ENCODE measurements at places on chromosomes 6 and 20.

DNA sequence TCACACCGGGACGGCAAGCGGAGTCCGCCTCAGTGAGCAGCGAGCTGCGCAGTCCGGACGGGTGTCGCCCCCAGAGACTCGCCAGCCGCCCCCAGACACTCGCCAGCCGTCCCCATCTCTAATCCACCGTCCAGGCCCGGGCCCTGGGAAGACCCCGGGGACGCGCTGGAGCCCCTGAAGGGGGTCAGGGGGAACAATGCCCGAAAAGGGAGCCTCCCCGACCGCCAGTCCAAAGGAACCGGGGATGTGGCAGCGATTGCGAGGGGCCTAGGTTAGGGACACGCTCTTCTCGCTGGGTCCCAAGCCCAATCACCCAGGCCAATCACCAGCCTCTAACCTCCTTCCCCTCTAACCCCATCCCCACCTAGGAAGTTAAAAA is 33.1 kb downstream of the TFAP2A start:
- no peak for DNase-seq

DNA sequence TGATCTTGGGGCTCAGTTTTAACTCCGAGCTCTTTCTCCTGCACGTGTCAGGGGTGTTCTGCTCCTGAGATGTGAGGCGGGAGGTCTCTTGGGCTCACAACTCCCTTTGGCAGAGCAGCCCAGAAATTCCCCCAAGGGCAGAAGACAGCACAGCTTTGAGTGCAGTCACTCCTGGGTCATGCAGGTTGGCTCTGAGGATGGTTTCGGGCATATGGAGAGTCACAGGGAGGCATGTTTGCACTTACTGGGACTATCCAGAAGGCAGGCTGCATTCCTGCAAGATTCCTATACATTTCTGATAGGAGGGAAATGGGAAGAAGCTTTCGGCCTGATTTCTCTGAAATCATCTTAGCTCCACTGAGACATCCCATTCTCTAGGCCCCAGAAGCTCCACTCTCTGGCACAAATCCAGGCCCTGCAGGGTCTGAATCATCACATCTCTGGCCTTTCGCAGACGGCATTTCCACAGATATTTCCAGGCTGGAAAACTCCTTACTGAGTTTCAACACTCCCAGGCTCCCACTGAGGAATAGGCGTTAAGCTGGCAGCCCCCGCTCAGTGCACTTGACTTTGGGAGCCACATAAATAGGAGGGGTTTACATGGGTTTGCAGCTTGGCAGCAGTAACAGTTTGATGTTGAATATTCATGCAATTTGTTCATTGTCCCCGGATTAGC is 39.7 kb downstream of the AGPAT4 start:
- DNase-seq = no peak

DNA sequence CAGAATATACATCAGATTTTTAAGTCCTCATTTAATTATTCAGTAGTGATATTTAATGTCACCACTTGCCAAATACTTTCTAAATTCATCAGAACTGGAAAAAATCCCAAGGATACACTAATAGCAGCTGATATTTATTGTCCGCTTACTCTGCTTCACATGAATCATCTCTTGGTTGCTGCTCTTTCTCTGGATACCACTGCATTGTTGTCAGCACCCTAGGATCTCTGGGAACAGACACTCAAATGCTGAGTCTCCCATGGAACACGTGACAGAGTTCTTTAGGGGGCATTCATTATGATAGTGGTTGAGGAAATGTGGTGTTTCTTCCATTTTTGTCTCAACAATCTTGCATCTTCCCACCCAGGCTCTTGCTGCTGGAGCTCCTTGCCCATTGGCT is 318.0 kb downstream of the RFPL4B start:
- DNase-seq = no peak

DNA sequence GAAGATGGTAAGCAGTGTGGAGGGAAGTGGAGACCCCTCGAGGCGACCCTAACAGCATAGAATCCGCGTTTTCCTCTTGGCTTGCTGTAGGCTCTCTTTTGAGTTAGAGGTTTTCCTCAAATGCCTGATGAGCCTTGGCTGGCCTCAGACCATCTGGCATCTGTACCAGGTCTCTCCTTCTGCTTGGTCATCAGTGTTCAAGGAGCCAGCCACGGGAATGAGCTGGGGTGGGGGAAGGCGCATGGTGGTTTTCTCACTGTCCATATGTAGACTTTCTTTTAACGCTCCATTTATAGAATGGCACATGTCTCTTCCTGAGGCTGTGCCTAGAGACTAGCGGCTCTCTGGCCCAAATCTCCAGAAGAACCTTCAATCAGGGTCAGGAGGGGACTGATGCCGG is 8.1 kb upstream of the GUCA1A start:
- DNase-seq = no peak

GRCh38 chr6:72316675-72317380 is 305.0 kb upstream of the KCNQ5 start:
- DNase-seq = no peak

GRCh38 chr6:32989368-32989767 is 20.0 kb downstream of the HLA-DOA start:
- no peak for DNase-seq

- DNase-seq = no peak
These were observed 745.7 kb downstream of the MAFB start for GRCh38 chr20:39943336-39943735.

- no peak for DNase-seq
These were observed 379.0 kb upstream of the FLRT3 start for GRCh38 chr20:14716351-14716801.

GRCh38 chr20:51372176-51372803 is 170.2 kb downstream of the NFATC2 start:
- DNase-seq = peak; percentile 30

- DNase-seq = no peak
These were observed 646.1 kb upstream of the DEFB115 start for GRCh38 chr20:30611239-30611984.

DNA sequence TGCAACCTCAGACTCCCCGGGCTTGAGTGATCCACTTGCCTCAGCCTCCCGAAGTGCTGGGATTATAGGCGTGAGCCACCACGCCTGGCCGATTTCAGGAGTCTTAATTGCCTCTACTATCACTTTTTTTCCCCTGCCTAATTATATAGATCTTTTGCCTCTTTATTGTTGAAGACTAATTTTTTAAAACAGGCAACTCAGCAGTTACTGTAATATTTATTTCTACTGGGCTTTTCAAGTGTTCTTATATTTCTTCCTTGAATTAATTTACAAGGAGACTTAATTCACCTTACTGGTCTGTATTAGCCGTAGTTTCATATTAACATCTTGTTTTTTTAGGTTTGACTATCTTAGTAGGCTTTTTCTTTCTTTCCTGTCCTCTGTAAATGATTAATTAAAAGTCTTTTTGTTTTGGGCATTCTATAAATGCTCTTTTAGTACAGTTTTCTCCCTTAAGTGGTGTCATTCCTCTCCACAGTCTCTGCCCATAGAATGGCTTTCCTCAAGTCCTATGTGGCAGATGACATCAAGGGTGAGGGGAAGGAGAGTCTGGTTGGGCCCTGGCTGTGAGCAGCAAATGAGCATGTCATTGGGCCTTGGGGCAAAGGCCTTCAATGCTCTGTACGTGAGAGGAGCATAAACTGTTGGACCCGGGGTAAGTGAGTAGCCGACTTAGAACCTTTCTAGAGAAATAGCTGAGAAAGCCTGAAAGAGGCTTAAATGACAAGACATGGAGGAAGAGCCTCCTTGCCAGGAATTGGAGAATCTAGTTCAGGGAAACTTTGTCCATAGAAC is 36.0 kb downstream of the ANKS1A start:
- DNase-seq = no peak

DNA sequence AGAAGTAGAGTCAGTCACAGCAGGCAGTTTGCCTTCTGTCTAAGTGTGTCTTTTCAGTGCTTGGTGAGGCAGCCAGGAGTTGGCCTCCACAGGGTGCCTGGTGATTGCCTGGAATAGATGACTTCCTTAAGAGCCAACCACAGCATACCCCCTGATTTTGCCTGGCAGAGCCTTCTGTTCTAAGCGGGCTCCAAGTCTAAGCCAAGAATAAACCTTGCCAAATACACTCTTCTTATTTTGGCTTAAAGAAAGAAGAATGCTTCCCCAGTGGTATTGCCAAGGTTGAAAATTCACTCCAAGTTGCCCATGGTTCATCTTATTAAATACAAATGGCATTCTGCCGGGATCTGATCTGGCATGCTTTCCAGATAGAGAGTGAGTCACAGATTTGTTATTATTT is 1424.8 kb upstream of the EYS start:
- DNase-seq = peak; percentile 65

GRCh38 chr6:151351731-151352130 is 39.6 kb downstream of the ZBTB2 start:
- DNase-seq = no peak

DNA sequence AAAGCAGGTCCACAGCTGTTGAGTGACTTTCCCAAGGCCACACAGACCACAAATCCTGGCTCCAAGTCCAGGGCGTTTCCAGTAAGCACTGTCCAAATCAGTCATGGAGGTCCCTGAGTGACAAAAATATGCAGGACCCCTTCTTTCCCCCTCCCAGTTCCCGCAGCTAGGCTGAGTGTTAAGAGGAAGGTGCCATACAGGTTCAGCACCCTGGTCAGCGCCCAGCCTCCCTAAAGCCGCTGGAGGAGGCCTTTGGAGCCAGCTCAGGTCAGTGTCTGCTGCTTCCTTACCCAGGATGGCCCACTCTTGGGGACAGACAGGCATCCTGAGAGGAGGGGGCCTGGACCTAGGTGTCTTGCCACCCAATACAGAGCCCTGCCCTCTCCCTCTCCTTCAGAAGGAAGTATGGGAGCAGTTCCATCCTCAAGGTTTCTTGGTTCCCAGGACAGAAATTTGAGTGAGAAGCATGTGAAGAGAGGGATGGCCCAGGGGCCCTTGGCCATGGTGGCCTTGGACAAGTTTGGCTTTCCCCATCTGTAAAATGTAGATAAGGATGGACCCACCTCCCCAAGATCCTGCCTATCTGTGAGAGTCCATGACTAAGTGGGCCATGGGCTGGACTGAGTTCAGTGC is 13.2 kb downstream of the TMEM74B start:
- no peak for DNase-seq

DNA sequence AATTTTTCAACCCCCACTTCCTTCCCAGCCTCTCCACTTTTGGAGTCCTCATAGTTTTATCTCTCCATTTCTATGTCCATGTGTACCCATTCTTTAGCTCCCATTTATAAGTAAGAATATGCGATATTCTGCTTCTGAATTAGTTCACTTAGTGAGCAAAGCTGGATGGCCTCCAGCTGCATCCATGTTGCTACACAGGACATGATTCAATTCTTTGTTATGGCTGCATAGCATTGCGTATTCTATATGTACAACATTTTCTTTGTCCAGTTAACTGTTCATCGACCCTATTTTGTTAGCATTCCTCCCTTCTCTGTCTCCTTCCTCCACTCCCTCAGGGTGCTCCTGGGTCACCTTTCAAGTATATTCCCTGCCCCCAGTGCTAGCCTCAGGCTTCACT is 210.0 kb upstream of the SSTR4 start:
- no peak for DNase-seq

DNA sequence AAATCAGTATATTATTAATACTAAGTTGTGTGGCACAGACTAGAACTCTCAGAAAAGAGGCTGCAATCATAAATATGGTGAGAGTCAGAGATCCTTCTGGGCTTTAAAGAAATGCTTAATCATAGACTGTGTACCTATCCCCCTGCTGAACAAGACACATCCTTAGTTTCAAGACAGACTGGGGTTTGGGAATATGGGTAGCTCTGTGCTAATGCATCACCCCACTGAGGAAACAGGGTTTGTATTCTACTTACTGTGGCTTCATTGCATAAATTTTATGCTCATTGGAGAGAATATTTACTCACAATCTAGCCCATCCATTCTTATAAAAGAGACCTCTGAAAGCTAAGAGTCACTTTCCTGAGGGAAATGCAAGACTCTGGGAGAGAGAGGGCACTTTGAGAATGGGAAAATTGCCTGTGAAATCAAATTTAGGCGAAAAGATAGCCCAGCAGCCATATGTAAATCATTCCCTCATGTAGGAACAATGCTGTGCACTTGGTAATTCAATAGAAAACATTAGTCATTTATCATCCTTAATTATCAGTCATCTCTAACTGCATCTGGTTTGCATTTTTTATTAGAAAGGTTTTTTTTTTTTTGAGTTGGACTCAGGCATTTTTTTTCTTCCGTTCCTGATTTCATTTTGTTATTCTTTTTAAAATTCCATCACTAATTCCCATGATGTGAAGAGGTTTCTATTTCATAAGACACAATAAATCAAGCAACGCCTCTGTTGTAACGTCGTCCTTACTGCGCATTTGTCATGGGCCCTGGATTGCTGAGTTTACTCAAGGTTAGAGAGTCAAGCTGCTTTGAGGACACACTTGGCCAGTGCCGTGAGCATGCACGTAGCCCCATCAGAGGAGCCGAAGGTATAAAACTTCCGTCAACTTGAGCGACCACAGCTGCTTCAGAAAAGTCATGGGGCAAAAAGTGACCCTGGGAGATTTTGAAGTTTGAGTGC is 91.8 kb downstream of the TRMT11 start:
- DNase-seq = no peak

DNA sequence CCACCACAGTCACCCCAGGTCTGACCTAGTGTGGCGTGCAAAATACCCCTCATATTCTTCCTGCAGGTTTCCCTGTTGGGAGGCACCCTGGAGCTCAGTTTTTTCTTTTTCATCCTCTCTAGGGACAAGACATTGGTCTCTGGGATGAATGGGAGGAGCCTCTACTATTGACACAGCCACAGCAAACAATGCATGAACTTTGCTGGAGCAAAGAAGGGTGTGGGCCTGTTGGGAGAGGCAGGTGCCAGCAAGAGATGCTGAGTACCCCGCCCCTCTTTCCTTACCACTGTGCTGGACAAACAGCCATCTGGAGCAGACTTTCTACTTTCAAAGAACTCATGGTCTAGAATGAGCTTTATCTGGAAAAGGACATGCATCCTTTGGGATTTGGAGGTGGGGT is 10.1 kb downstream of the TGM3 start:
- DNase-seq = no peak

- DNase-seq = no peak
These were observed 54.5 kb upstream of the TAGAP start for GRCh38 chr6:159099276-159099675.

DNA sequence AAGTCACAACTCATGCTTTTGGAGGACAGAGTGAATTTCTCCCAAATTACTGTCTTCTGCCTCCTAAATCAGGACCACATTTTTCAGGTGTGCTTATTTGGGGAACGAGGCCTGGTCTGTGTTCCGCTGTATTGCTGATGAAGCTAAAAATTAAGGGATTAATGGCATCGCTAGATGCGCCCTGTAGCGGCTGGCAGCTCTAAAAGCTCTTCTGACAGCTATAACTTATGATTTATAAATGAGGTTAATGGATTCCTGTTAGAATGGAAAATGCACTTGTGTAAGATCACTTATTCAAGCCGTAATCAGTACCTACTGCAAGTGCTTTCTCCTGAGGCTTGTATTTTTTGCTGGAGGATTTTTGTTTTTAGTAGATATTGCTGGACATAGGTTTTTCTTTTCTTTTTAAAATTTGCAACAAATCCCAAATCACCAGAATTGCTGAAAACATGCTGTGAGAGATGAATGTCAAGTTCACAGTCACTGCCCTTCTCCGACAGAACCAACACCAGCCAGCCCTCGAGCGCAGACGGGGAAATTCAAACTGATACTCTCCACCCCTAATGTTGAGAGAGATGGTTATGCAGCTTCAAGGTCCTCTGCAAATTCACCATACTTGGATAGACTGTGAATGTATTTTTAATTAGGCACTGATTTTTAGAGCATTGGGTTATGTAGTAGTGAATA is 49.1 kb downstream of the AKAP12 start:
- DNase-seq = no peak

GRCh38 chr6:118546880-118547218 is 1.2 kb upstream of the PLN start:
- no peak for DNase-seq

All from hypothalamus (tissue), 51 donors.